ENCODE measurements at places on chromosomes 13 and 19. TPM values are rescaled to one million over a fixed set of nuclear protein-coding genes. Genes with fewer than 3 reads are reported as not detected.

- H3K27ac ChIP-seq, result no peak within 1 kb of the TSS
- peak; percentile 94 for DNase-seq
- H3K4me1 ChIP-seq, result peaks cover 18% of the 10 kb centered on the region
- H3K27me3 ChIP-seq, result peaks cover 25% of the 10 kb centered on the region
Measured at GRCh38 chr19:35868172-35868822, at the start of gene APLP1. TSS of gene APLP1 (plus strand) at chr19:35868574. CDS start at chr19:35868637, 63 bp downstream.

- H3K27me3 ChIP-seq, result peaks cover 2% of the 10 kb centered on the region
- H3K4me3 ChIP-seq, result no peak overlapping the region
- no peaks in the 10 kb centered on the region for H3K36me3 ChIP-seq
- DNase-seq, result no peak
- peaks cover 39% of the 10 kb centered on the region for H3K4me1 ChIP-seq
Measured at GRCh38 chr19:35458731-35459391, 10.8 kb downstream of the FFAR2 start.

DNA sequence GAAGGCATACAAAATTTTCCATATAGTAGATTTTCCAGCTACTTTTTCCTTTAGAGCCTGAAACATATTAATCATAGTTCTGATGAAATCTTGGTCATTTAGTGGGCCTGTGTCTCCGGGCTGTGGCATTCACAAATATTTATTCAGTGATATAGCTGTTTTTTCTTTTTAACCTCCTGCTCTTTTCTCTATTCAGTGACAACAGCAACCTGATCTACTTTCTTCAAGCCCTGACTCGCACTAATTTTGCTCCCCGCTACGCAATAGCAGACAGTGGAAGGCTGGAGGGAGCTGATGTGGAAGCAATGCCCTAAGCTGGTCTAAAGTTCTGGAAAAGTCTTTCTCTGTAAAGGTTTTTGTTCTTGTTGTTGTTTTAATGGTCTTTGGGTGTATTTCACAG lies 289.7 kb downstream of the SLITRK6 start:
- no peaks in the 10 kb centered on the region for H3K27me3 ChIP-seq
- H3K4me1 ChIP-seq, result no peaks in the 10 kb centered on the region

- peak overlapping the region; percentile 14 for H3K4me3 ChIP-seq
- H3K36me3 ChIP-seq, result no peaks in the 10 kb centered on the region
- DNase-seq, result no peak
- H3K27ac ChIP-seq, result peak overlapping the region; percentile 25
- peaks cover 18% of the 10 kb centered on the region for H3K4me1 ChIP-seq
- peaks cover 20% of the 10 kb centered on the region for H3K27me3 ChIP-seq
Measured at GRCh38 chr13:101627556-101627943, 175.1 kb downstream of the ITGBL1 start.

DNA sequence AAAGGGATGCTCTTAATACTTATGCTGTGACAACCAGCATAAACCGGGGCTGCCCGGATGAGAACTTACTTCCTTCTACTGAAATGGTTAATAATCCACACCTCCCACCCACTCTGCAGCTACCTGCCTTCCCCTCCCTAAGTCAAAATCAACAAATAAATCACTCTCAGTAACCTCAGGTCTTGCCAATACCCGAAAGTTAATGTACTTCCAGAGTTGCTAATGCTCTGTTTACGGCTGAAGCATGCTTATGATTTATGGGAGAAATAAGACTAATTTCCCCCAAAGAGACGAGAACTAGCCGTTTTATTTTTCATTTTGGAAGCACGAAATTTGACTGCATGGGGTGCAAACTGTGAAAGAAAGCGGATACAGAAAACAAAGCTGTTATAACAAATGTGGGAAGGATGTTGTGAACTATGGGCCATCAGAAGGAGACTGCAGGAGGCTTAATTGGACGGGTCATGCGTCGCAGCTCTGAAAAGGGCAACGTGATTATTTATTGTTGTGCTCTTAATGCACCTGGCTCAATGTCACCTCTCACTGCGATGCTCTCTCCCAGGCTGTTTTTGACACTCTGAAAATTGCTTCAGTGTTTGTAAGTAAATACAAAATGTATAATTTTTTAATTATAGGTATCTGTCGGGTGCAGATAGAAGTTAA lies 114.0 kb upstream of the SLC7A1 start:
- DNase-seq, result no peak
- H3K27me3 ChIP-seq, result peaks cover 13% of the 10 kb centered on the region
- H3K36me3 ChIP-seq, result no peaks in the 10 kb centered on the region
- no peak overlapping the region for H3K4me3 ChIP-seq

DNA sequence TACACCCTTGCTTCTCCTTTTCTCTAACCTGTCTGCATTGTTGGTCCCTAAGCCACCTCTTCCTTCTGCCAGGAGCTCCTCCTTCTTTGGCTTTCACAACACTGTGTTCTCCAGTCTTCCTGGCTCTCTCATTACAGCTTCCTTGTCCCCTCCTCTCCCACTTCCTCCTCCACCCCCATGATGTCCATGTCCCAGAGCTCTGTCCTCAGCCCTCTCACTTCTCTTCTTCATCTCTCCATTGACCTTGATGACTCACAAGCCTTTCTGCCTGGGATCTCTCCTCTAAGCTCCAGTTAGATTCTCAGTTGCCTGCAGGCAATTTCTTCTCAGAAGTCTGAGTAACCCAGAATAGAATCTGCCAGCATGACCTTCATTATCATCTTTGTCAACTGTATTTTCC lies 100.3 kb upstream of the WASF3 start:
- no peaks in the 10 kb centered on the region for H3K36me3 ChIP-seq
- H3K4me3 ChIP-seq, result no peak overlapping the region
- no peak overlapping the region for H3K27ac ChIP-seq
- H3K4me1 ChIP-seq, result no peaks in the 10 kb centered on the region
- peaks cover 9% of the 10 kb centered on the region for H3K27me3 ChIP-seq
- DNase-seq, result no peak

DNA sequence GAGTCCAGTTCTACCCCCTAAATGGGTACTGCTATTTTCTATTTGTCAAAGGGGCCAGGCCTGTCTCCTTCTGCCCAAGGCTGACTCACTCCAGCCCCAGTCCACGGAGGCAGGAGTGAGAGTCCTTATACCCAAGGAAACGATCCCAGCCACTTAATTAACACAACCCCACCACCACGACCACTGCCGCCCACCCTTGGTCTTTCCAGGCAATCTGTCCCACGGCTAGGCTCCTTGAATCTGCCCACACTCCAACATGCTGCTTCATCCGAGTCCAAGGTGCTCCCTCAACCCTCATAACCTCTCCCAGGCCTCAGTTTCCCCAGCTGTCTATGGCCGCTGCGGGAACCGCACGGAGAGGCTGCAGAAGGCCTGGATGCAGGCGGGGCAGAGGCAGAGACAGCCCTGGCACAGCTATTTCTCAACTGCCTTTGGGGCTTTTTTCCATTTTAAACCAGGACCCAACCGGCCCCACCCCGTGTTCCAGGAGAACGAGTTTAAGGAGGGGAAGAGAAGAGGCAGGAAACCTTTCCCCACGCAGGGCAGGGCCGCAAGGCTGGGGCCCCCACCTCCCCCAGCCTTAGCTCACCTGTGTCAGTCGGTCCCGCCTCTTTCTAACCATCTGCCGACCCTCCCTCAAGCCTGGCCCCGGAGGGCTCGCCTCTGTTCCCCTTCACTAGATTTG lies 746 bp downstream of the RAB3D start:
- H3K27me3 ChIP-seq, result no peaks in the 10 kb centered on the region
- H3K27ac ChIP-seq, result no peak overlapping the region
- H3K4me3 ChIP-seq, result peak overlapping the region; percentile 81
- peaks cover 18% of the 10 kb centered on the region for H3K4me1 ChIP-seq
- no peak for DNase-seq

Gene CEACAM1
- total RNA-seq, result 9.0 TPM

Gene WDR87
- not detected for total RNA-seq

Gene PLPPR3
- not detected for total RNA-seq

Gene EFNB2
- total RNA-seq, result 0.30 TPM

Gene TUBA3C
- total RNA-seq, result not detected

Gene IL11
- total RNA-seq, result not detected

Gene ZNF837
- total RNA-seq, result 1.1 TPM

Gene KIR2DL3
- total RNA-seq, result 0.12 TPM

All from activated CD4-positive, alpha-beta T cell treated with anti-CD3 and anti-CD28 coated beads, Interleukin-2, amount 10 ng/mL, durations not matched to agents 24 days and 14 days (primary cell).